ENCODE measurements at places on chromosomes 3 and 15.

GRCh38 chr15:72536506-72536905 lies 62.4 kb downstream of the ARIH1 start:
- no peak for DNase-seq

DNA sequence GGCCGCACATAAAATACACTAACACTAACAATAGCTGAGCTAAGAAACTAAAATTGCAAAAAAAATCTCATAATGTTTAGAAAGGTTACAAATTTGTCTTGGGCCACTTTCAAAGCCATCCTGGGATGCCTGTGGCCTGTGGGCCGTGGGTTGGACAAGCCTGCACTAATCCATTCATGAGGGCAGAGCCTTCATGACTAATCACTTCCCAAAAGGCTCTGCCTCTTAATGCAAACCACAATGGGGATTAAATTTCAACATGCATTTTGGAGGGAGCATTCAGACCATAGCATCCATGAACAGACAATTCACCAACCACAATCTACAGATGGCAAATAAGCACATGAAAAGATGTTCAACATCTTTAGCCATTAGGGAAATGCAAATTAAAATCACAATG lies 128.2 kb downstream of the SUCLG2 start:
- DNase-seq, result no peak

- DNase-seq, result no peak
These were observed 149.9 kb upstream of the RASGRP1 start for GRCh38 chr15:38714309-38715072.

GRCh38 chr3:148006508-148006907 lies 597.3 kb downstream of the ZIC1 start:
- DNase-seq, result no peak

- DNase-seq, result no peak
These were observed 19.9 kb downstream of the POLR2M start for GRCh38 chr15:57726411-57726810.

DNA sequence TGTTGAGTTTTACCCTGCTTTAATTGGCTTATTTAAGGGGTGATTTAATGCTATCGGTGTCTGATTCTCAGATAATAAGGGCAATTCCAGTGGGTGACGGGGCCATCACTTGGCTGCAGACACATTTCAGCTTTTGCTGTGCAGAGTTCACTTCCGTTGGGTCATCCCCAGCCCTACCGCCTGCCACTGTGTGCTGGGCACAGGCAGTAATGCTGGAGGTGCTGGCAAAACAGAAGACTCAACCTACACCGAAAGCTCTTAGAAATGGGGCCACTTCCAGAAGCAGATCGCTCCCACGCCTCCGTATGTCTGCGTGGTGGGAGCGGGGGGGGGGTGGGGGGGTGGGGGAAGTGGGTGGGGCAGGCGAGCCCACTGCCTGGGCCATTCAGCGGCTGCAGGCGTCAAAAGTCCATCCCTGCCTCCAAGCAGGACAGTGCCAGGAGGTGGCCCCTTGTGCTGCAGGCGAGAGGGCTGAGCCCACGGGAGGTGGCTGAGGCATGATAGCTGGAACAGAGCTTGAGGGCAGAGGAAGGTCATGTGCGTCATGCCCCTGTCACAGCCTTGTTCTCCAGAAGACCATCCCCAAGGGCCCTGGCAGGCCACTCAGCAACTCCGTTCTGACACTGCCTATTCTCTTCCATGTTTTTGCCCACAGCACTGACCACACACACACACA lies 128.3 kb downstream of the ATP10A start:
- DNase-seq, result no peak

DNA sequence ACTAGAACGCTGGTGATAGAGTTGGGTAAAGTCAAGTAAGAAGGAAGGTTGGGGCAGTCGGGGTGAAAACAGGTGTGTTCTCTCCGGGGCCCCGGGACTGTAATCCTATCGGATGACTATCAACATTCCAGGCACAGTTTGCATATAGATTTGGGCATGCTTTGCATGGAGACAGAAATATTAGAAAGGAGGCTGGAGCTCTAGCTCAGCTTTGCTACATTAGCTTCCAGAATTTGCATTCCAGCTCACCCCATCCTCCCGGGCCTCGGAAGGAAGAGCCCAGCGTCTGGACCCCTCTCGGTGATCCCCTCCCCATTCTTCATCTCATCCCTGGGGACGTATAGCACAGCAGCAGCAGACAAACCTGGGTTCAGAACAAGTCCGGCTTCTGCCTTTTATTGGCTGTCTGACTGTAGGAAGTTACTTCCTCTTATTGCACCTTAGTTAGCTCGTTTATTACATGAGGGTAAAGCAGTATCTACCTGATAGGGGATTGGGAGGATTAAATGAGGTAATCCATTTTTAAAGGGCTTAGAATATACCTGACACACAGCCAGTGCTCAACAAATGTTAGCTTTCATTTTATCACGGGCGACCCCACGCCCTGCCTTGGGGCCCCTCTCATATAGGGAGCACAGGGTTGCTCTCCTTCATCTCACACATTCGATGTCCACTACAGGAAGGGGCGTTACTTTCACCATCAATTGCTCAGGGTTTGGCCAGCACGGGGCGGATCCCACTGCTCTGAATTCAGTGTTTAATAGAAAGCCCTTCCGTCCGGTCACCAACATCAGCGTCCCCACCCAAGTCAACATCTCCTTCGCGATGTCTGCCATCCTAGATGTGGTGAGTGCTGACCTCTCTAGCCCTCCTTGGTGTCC lies 3.2 kb downstream of the HTR3E start:
- no peak for DNase-seq

DNA sequence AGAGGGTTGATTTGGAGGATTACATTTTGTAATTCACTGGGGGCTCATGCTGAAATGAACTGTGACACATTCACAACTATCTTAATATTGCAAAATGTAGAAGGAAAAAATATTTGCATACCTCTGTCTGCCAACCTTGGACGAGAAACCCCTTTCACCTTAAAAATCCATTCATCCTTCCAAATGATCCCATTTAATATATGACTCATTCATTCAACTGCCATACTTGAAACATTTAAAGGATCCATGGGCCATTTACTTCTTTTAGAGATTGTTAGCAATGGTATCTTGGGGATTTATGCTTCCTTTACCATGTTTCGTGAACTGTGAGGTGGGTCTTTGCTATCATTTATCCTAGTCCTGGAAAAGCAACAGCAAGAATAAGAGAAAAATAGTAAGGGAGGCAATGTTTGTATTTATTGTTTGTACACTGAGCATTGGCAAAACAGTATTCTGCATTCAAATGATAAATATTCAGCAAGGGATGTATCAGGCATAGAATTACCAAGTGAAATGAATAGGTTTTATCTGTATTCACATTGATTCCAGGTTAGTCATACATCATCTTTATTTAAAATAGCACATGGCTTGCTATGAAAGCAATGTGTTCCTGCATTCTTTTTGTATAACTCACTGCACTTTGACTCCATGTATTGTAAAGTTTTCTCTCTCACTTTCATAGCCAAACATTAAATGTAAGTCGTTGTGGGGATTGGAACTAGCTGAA lies 378.1 kb downstream of the NSUN3 start:
- DNase-seq, result no peak

DNA sequence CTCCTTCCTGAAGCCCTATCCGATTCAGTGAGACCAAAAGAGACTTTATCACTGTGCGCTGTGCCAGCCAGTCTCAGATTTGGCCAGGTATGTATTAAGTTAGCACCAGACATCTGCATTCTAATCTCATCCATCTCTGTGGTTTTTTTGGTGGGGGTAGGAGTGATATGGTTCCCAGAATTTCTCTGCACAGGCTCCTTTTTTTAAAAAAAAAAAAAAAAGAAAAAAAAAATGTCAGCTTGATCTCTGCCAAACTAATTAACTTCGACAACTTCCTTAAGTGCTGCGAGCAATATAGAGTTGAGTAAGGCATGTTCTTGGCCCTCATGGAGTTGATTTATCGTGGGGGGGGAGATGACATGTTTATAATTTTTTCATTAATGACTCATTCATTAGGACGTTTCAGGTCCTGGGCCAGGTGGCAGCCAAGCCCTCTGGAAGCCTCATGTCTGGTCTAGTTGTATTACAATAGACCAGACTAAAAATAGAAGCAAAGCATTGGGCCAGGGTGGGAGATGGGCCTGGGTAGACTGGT lies 12.9 kb downstream of the SLCO3A1 start:
- no peak for DNase-seq

- no peak for DNase-seq
These were observed 1189.5 kb downstream of the ZPLD1 start for GRCh38 chr3:103624271-103624670.

DNA sequence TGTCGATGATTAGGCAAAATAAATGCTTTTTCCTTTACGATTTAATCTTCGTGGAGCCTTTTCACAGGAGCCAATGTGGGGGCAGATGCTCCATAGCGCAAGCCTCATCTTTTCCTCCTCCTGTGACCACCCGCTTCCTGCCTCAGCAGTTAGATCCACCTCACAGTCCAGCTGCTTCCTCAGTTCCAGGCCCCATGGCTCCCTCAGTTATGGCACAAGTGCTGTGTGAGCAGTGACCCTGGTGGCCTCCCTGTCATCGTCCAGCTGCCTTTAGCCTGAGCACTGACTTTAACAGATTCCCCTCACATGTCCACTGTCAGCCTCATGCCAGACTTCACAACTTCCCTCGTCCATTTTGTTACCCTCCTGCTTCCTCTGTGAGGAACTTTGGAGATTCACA lies 424.6 kb upstream of the GBE1 start:
- no peak for DNase-seq

DNA sequence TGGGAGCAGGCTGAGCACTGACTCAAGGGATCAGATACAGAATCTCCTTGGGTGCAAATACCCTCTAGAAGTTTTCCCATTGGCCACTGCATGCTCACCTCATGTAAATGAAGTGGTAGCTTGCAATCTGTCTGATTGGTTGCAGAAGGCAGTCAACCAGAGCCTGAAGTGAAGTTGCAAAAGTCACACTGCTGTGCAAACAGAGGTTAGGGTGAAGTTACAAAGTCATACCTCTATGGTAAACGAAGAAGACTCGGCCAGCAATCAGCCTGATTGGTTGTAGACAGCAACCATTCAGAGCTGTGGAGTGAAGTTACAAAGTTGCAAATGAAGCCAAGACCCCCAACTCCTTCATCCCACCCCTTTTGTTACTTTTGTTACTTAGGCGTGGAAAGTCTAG lies 27.1 kb downstream of the STARD9 start:
- DNase-seq, result no peak

- no peak for DNase-seq
These were observed 5.4 kb upstream of the CFAP91 start for GRCh38 chr3:119697394-119697793.

DNA sequence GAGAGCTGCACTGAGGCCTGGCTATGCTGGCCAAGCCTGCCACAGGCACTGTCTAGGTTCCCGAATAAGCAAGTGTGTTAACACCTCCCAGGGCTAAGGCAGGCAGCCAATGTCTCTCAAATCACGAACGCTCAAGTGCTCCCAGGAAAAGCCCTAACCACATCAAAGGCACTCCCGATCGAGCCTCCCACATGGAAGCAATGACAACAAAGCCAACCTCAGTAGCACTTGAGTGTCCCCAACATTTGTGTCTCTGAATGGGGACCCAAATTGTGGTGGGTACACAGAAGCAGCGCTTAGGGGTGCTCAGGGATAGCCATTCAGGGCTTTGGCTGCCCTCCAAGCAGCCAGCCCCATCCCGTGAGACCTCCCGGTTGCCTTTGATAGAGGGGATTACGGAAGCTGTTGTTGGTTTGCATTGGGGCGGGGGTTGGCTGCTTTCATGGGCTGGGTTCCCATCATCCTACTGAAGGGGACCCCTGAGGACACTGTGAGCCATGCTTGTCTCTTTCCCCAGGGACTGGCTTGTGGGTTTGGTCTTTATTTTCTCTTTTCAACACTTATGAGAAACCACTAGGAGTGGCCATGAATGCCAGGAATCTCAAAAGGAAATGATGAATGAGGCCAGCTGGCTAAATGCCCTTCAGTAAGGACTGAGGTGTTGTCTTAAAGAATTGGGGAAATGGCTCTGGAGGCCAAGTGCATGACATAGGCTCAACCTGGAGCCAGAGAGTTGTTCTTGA lies 234.1 kb upstream of the FEZF2 start:
- DNase-seq, result no peak

DNA sequence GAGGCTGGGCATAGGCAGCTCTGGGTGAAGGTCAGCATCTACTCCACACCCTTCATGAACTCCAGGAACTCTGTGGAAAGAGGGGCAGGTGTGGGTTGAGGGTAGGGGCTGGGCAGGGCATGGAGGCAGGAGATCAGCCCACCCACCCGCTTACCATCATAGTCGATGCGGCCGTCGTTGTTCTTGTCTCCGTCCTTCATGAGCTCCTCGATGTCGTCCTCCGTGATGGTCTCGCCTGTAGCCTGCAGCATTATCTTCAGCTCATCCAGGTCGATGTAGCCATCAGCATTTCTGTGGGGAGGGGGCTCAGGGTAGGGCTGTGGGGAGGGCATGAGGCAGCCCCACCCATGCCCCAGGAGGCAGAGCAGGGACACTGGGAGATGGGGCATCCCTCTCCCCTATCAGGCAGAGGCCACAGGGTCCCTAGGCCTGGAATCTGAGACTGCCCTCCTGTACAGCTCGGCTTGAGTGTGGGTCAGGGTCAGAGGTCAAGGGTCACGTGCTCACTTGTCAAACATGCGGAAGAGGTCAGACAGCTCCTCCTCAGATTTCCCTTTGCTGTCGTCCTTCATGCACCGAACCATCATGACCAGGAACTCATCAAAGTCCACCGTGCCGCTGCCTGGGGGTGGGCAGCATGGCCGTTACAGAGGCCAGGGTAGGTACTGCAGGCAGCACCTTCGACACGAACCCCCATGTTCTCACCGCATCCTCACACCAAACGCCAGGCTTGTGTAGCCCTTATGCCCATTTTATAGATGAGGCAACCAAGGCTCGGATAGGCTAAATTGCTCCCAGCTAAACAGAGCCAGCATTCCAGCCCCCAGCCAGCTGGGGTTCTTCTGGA lies 2.4 kb downstream of the TNNC1 start:
- DNase-seq, result no peak

GRCh38 chr3:114093596-114093995 lies 37.1 kb downstream of the QTRT2 start:
- DNase-seq, result no peak

GRCh38 chr3:152019508-152019907 lies 146.1 kb downstream of the SUCNR1 start:
- DNase-seq, result no peak

GRCh38 chr15:69499521-69500211 lies 47.0 kb downstream of the RPLP1 start:
- no peak for DNase-seq

- peak; percentile 36 for DNase-seq
These were observed 51.8 kb upstream of the GATM start for GRCh38 chr15:45429941-45430792.

Data from globus pallidus (tissue), 1 donor.